Hematopoietic multipotent progenitor cell treated with erythropoietin and hydrocortisone succinate and interleukin-3 and kit ligand, for 6 days (in vitro differentiated cells): ENCODE measurements at places on chromosomes 2 and 18.

DNA sequence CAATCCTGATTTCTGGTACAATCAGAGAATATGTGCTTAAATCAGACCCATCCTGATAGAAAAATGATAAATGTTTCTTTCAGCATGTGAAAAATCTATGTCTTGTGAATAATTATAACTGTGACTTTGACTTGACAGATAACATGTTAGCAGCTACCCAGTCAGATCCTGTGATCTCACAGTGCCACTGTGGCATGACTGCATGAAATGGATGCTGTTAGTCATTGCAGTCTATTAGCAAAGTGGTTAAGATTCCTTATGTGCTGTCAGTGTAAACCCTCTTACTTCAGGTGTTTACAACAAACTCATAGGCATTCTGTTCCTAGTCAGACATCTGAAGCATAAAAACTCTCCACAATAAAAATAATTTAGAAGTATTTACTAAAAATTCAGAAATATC, 244.6 kb upstream of the RND3 start:
- no peak for DNase-seq

DNA sequence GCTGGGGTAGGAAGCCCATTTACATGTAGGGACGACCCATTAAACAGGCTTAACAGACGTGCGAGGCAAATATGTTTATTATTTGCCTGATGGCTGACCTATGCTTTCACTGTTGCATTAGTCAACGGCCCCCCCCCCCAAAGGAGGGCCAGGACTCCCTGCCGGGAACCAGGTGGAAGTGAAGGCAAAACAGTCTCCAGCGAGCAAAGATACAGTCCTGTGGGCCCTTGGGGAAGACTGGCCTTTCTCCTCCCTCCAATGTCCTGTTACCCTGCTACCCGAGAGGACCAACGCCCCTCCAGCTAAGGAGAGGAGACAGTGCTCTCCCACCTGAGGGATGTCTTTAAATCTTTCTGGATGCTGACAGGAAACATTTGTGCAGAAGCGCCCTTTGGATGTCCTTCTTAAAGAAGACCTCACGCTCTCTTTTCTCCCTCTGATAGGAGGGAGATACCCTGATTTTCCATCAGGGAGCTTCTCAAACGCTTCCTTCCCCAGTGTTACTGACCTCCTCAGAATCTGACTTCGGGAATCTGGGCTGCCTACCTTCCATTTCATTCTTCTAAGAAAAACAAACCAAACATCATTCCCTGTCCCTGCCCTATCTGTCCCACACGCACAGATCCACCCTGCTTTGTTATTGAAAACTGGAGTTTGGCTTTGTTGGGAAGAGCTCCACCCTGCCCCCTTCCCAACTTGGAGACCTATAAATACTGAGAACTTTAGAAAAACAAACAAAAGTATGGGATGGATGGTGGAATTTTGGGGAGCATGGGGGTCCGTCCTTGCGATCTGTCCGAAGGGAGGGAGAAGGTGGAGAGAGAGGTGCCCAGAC, 135.9 kb upstream of the SIX3 start:
- DNase-seq = no peak

- no peak for DNase-seq
Observed at GRCh38 chr2:71608441-71608840, 155.1 kb downstream of the DYSF start.

GRCh38 chr18:13268158-13269012, 49.8 kb downstream of the LDLRAD4 start:
- DNase-seq = no peak

DNA sequence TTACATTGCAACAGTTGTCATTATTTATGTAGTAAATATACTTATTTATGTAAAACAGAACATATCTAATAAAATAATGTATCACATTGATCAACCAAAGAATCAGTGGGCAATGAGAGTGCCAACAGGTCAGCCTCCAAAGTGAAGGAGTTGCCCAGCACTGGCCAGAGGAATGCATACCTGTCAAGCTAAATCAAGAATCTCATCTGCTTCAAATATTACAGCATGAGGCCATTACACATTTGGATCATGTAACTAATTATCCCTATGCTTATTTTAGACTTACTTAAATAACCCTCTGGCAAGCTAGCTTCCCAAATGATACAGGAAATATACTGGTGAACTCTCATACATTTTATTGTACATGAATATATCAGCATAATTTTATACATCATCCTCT, 1211.7 kb upstream of the ACVR2A start:
- DNase-seq = no peak

- DNase-seq = no peak
Observed at GRCh38 chr2:2649109-2650072, 318.3 kb upstream of the MYT1L start.

DNA sequence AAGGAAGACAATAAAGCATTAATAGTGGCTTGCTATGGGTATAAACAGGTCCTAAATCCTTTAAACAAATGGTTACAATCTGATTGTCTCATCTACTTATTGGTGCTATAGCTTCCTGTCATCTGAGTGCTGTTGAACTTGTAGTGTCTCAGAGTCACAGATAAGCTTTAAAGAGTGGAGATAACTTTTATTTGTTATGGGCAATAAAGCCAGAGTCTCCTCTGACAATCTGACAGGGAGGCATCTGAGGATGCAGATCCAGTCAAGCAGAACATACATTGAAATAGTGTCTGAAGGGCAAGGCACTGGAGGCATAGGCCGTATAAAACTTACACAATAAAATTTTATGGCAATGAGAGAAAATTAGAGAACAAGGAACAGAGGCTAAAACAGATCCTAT, 1132.4 kb upstream of the CDH2 start:
- peak; percentile 2 for DNase-seq

GRCh38 chr2:105834931-105835330, 90.2 kb downstream of the NCK2 start:
- DNase-seq = peak; percentile 23

- no peak for DNase-seq
Observed at GRCh38 chr2:10402653-10403215, 45.4 kb downstream of the ODC1 start.

DNA sequence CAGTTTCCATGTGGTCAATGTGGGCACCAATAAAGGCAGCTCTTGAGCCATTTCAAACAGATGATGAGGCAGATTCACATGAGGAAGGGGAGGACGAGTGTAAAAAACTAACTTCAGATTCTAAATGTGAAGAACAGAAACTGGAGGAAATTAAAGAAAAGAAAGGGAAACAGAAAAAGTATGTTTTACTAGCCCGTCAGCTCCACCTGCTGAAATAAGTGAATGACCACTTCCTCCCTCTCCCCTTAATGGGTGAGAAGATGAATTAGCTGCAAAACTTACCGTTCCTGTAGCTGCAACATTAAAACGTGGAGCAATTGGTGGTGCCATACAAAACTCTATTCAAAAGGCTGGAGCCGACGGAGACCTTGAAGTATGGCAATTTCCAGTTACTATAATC, 203.5 kb downstream of the UXS1 start:
- no peak for DNase-seq

GRCh38 chr2:212537726-212538304, 787 bp downstream of the ERBB4 start:
- peak; percentile 18 for DNase-seq

DNA sequence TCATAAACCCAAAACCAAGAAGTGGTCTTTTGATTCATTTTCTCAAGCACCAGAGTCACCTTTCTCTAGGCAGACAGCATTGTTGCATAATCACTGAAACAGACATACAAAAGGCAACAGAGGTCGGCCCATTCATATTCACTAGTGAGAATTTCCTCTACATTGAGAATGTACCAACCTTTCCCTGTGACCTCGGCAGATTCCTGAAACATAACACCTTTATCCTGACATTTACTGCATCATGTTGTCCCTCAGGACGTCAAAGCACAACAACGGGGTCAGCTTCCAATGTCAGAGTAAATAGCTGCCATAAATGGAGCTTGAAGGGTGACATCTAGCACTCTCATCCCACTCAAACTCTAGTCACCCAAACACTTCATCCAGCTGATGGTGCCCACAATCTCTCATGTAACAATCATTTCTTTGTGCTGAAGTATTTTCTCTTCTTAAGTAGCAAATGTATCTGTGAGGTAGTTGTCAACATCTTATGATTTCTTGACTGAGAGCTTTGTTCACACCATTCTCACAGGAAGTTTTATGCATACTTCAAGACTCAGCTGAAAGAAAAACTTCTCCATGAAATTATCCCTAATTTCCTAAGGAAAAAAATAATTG, 802.6 kb upstream of the CHAC2 start:
- DNase-seq = no peak

DNA sequence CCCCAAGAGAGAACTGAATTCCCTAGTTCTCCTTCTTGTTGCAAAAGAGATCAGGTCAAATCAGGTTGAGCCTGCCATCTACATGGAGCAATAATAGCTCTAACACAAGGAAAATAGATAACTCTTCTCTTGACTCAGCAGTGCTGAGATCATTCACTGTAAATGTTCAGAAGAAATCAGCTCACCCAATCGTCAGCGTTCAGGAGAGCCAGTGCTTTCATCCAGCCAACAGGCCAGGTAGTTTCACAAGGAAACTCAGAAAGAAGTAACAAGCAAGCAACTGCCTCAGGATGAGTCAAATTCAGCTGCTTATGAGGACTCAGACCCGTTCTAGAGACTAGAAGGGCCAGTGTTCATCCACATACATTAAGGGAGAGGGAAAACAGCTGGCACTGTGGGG, 5.9 kb downstream of the LMAN2L start:
- DNase-seq = no peak

DNA sequence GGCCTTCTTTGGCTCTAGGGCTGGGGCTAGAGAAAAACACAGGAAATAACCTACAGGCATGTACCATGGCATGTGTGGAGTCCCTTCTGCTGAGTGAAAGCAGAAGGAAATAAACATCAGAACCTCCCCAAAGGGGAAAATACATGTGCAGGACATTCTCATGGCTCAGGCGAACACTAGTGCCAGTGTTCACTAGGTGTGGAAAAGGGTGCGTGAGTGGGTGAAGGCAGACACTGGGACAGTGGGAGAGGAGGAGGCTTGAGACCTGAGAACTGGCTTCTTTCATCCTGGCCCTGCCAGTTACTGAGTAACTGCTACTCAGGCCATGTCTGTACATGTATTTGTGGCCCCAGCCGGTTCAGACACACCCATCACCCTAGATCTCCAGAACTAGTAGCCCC, 268.2 kb downstream of the PRKCE start:
- peak; percentile 23 for DNase-seq

DNA sequence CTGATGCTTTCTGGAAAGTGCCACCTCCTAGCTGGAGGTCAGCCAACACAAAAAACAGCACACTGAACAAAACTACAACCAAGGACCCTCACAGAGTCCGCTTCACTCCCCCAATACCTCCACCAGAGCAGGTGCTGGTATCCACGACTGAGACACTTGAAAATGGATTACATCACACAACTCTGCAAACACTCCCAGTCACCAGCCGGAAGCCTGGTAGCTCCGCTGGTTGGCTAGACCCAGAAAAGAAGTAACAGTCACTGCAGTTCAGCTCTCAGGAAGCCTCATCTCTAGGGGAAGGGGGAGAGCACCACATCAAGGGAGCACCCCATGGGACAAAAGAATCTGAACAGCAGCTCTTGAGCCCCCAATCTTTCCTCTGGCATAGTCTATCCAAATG, 175.4 kb downstream of the LCLAT1 start:
- DNase-seq = no peak

DNA sequence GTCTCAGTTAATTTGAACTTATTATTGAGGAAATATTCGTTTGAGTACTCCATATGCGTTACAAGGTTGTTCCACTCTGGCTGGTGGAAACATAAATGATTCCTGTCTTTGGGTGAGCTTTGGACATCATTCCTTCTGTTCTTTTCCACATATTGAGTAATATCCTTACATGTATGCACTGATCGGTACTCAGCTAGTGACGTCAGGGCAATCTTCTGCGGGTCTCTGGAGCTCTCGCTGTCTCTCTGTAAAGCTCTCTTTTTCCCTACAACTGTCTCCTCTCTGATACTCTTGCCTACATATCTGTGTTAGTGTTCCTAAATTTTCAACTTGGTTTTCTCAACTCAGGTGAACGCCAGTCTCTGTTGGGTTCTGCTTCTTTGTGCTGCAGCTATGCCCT, 23.4 kb upstream of the IL36G start:
- no peak for DNase-seq

- no peak for DNase-seq
Observed at GRCh38 chr2:23426263-23426905, 41.4 kb downstream of the KLHL29 start.

GRCh38 chr18:56127322-56128099, 510.9 kb downstream of the TXNL1 start:
- no peak for DNase-seq

DNA sequence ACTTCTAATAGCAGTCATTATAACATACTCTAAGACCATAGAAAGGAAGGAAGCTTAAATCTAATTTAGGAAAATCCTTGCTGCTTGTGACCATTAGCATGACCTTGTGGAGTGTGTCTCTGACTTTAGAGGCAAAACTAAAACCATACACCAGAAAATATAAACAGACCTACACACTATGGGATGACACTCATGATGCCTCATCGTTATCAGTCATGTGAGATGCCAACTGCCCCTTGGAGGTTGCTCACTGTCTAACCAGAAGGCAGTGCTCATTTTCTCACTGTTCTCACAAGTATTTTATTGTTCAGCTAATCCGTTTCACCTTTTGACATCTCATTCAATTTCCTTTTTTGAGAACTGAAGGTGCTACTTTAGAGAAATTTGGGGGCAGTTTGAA, 376.9 kb downstream of the RND3 start:
- no peak for DNase-seq

GRCh38 chr18:66759050-66759828, 155.3 kb upstream of the CDH19 start:
- DNase-seq = no peak

GRCh38 chr2:222941510-222942032, 80.7 kb downstream of the ACSL3 start:
- DNase-seq = no peak

GRCh38 chr2:154161286-154161685, 289.6 kb downstream of the GALNT13 start:
- DNase-seq = no peak

DNA sequence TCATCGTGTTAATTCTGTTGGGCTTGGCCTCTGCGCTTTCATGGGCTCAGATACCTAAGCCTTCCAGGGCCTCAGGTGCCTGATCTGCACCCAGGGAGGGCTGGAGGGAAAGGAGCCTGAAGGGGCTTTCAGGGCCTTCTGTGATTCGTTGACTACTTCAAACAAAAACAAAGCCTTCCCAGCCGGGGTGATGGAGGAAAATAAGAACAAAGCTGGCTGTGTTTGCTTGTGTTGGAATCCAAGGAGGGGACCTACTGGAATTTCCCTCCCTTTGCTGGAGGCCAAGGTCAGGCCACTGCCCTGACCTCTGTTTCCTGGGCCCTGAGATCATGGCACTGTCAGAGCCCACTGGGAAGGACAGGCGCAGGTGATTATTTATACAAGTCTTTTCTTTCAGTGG, 135.3 kb downstream of the KLHL29 start:
- DNase-seq = no peak

DNA sequence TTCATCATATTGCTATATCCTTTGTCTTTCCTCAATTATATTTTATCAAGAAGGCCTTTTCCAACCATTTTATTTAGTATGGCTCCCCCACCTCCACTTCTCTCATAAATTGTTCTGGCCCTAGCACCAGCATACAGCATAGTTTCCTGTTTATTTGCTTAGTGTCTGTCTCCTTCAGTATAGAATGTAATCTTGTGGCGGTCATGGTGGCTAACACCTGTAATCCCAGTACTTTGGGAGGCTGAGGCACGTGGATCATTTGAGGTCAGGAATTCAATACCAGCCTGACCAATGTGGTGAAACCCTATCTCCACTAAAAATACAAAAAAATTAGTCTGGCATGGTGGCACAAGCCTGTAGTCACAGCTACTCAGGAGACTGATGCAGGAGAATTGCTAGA, 39.6 kb upstream of the CLASP1 start:
- no peak for DNase-seq
